SK-N-MC (cell line): ENCODE measurements at places on chromosomes 4 and X.

DNA sequence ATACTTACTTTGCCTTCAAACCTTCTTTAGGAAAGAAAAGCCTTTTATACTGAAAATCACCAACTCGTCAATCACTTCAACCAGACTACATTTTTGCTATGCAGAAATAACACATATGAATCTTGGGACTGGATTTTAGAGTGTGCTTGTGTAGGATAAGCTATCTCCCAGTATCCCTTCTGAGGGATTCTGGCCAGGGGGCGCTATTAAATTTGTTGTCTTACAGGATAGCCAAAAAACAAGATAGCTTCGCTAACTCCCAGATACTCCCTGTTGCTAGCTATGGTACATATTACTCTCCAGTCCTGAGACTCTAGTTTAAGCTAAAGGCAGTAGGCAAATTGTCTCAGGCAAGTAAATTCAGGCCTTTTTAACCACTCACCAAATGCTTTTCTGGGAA, 167.2 kb downstream of the LHFPL1 start:
- DNase-seq, result no peak

DNA sequence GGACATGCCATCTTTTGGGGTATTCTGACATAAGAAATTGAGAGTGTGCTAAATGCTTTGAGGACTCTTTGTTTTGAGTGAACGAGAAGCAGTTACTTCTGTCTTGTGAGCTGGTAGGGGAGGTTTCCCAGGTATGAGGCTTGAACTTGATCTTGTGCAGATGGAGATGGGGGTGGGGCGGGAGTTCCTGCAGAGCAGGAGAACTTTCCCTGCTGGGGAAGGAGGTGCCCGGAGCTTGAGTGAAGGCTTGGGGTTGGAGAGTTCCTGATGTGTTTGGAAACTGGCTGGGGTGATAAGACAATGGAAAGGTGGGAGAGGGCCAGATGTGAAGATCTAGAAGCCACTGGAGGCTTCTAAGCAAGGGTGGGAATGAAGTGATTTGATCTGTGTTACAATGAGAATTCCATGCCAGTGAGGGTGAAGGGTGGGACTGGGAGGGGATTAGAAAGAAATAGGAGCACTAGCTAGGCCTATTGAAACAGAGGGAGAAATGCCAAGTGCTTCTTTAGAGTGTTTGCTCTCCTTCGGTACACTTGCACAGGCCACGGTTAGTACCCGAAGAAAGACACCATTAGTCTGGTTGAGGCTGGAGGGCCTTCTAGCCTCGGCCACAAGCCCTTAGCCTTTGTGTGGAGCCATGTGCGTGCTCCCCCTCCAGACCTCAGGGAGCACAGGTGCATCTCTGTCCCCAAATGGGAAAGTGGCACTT, 103.5 kb upstream of the STOX2 start:
- DNase-seq, result no peak

DNA sequence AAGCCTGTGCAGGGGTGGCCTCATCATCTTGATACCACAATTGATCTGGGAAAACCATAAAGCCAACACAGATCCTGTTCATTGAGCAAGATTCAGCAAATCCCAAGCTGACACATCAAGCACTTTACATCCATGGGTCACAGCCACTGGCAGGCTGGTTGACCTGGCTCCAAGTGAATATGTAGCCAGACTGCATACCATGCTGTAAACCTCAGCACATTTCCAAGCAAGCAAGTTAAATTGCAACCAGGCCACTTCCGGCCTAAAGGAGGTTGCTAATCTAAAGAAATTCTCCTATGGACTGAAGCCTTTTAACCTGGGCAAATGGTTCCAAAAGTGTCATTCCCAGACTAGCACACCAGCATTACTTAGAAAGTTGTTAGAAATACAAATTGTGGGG, 54.4 kb upstream of the USP26 start:
- DNase-seq, result no peak

DNA sequence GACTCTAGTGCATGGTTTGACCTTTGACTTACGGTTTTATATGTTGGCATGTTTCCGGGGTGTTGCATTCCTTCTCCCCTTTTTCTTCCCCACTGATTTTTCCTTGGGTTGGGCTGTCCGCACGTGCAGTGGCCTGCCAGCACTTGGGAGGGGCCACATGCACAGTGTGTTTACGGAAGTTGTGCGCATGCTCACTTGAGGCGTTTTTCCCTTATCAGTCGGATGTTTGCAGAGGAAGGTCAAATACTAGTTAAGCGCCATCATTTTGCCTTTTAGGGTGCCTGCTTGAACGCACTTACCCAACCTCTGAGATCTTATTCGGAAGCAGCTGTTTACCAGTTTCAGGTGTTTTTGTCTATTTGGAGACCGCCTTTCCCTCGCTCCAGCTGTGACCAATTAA, 653.9 kb upstream of the AADAT start:
- DNase-seq, result no peak

GRCh38 chr4:102761296-102761701, 531 bp upstream of the MANBA start:
- DNase-seq, result no peak

GRCh38 chr4:175514174-175514573, 297.9 kb downstream of the GPM6A start:
- DNase-seq, result no peak

DNA sequence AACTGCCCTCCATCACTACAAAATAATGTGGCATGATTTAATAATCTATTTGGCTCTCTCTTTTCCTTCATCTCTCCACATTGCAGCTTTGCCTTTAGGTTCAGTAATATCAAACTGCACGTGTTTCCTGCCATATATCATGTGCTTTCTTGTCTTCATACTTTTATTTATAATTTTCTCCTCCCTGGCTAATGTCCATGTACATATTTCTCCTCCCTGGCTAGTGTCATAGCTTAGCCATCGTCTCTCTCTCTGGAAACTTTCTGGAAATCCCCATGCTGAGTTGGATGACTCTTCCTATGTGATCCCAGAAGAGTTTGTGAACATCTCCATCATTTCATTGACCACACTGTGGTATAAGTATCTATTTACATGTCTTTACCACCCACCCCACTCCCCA, 21.3 kb upstream of the PDGFC start:
- DNase-seq, result no peak

DNA sequence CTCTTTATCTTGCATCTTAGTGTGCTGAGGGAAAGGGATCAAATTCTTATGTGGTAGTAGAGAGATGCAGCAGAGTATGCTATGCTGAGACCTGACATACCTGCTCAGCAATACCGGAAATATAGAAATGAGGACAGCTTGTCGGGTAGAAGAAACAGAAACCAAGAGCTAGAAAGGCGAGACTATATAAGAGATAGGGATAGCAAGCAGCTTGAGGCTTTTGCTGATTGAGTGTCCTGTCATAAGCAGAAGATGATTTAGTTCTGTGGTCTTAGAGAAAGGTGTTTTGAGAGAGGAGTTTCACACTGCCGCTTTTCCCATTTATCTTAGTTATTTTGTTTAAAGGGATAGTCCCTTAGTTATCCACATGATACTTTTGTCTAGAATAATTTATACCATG, 31.7 kb downstream of the USP9X start:
- DNase-seq, result no peak

GRCh38 chr4:58175024-58175423, 1064.8 kb upstream of the IGFBP7 start:
- DNase-seq, result no peak

DNA sequence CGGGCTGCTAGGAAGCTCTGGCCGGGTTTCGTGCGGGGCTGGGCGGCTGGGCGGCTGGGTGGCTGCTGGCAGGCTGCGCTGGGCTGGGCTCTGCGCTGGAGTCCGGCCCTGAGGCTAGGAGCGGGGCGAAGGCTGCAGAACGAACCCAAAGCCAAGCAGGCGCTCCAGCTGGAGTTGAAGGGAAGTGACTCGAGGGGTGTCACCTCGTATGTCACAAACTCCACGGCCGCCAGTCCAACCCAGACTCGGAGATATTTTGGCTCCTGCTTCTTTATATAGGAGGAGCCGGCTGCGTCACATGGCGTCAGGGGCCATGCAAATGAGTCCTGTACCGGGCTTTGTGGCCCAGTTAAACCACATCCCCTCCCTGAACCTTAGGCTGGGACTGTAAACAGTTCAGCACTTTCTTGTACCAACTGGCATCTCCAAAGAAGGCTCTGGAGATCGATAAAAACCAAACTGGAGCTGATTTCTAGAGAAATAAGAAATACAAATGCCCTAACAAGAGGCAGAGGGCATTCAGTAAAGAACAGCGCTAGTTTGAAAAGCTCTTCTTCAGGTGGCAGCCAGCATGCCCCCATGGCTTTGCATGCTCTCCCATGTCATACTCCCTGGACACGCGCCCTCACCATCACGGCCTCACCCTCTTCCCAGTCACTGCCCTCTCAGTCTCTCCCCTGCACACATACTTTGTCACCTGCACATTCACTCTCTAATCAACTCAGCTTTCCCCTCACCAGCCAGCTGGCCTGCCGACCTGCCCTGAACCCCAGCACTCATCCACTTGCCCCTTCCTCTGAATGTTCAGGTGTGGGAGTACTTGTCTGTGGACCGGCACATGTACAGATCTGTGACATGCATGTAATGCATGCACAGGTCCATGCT, 58.5 kb downstream of the TSC22D3 start:
- no peak for DNase-seq

DNA sequence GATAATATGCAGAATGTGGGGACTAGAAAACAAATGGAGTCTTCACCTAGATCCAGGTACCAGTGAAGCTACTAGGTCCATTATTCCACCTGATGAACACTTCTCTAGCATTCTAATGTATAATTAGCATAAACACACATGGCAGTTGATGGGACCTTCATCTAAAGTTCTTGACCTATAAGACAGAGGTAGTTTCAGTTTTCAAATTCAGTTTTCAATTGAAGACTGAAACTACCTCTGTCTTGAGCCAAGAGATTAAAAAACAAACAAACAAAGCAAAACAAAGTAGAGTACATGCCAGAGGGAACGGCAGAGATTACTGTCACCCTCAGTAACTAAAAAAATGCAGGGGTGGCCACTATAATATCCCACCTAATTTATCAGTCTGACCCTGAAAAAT, 199.9 kb upstream of the NEIL3 start:
- DNase-seq, result no peak

- no peak for DNase-seq
Observed at GRCh38 chr4:16573739-16574138, 324.7 kb downstream of the LDB2 start.

GRCh38 chr4:185120631-185120946, 22.5 kb upstream of the SLC25A4 start:
- no peak for DNase-seq

GRCh38 chr4:168919706-168920324, 90.2 kb downstream of the CBR4 start:
- DNase-seq, result no peak

DNA sequence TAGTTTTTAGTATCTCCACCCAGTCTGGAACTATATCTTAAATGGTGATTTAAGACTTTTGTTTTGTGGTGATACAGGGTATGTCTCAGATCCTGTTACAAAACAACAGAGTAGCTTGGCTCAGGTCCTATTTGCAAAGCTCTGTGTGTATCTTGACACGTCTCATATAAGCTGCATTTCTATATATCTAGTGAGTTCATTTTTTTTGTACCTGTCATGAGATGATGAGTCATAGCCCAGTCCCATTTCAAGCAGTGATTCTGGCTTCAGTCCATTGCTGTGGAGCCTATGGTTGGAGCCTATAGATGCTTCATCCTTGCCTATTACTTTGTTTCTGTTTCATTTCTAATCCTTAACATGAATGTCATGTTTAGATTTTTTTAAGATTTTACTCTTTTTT, 23.0 kb downstream of the GRXCR1 start:
- DNase-seq, result no peak

DNA sequence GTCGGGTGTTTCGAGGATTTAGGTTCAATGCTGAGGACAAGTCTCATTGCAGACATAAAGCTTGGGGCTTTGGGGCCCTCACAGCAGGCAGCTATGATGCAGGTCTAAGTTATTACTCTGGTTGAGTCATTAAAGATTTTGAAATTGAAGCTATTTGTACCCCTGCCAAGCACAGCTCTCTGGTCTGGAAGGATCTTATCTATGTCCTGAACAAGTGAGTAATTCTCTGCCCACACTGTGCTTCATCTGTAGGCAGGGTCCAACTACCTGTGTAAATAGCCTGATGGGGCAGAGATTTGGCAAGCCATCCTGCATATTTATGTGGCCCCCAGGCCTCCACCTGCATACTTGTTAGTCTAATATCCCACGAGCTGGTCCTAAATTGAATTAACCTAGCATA, 41.4 kb upstream of the MAGEA4 start:
- DNase-seq, result no peak

DNA sequence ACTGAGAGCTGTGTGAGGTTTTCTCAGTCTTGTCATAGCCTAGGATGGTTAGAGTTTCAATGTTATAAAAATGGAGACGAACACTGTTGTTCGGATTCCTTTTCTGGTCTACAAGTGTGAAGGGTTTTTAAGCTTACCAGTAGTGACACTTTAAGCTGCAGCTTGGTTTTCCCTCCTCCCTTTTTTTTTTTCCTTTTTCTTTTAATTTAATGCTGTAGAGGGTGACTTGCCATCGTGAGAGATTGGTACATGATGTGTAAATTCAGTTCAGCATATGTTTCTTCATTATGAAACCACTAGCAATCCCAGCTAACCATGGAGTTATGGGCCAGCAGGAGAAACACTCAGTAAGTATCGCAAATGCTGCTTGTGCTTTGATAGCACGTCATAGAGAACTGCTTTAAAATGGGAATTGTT, 165.0 kb downstream of the RAPGEF2 start:
- DNase-seq, result no peak

DNA sequence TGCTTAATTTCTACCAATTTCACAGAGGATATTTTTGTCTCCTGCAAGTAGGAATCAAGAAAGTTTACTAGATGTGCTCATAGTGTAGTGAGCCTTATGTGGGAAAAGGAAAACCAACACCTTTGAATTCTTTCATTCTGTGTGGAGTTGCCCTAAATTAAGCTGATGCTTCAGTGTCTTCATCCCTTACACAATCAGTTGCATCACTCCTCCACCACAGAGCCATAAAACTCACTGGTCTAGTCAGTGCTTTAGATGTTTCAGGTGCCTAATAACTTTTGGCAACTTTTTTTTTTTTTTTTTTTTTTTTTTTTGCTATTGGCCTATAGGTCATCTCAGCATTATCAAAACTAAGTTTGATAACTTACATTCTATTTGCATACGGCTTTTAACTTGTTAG, 41.5 kb downstream of the HHIP start:
- no peak for DNase-seq

GRCh38 chrX:20487227-20487626, 220.5 kb upstream of the RPS6KA3 start:
- DNase-seq, result no peak

- no peak for DNase-seq
Observed at GRCh38 chrX:120839491-120839890, 36.2 kb downstream of the CT47B1 start.

DNA sequence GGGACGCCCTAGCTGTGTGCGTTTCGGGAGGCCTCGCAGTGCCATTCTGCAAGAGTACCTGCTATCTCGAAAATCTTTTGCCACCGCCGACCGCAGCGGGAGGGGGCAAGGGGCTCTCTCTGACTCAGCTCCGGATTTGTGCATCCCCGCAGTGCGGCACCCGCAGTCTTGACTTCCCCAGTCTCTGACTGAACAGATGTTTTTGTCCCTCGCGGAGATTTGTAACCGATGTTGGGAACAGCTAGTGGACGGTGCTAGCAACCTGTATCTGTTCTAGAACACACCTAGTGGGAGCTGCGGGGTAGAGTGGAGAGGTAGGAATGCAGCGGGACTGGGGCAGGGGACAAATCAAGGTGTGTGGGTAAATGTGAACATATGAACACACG, 17.2 kb downstream of the NKX6-1 start:
- DNase-seq, result no peak

GRCh38 chrX:125205133-125205917, 114.3 kb upstream of the TEX13C start:
- peak; percentile 85 for DNase-seq
